Renal cortical epithelial cell (primary cell): ENCODE measurements at places on chromosomes 5 and 9.
A peak's percentile ranks its signal among the peaks of the same experiment; 100 is the strongest.

GRCh38 chr5:1538741-1539392, 15.1 kb upstream of the LPCAT1 start:
- no peak for DNase-seq

GRCh38 chr5:59562756-59563389, 330.7 kb downstream of the PDE4D start:
- peak; percentile 96 for DNase-seq

- no peak for DNase-seq
Measured at GRCh38 chr9:83435301-83435700, 102.9 kb downstream of the FRMD3 start.

GRCh38 chr9:16316456-16316855, 554.0 kb downstream of the BNC2 start:
- no peak for DNase-seq

DNA sequence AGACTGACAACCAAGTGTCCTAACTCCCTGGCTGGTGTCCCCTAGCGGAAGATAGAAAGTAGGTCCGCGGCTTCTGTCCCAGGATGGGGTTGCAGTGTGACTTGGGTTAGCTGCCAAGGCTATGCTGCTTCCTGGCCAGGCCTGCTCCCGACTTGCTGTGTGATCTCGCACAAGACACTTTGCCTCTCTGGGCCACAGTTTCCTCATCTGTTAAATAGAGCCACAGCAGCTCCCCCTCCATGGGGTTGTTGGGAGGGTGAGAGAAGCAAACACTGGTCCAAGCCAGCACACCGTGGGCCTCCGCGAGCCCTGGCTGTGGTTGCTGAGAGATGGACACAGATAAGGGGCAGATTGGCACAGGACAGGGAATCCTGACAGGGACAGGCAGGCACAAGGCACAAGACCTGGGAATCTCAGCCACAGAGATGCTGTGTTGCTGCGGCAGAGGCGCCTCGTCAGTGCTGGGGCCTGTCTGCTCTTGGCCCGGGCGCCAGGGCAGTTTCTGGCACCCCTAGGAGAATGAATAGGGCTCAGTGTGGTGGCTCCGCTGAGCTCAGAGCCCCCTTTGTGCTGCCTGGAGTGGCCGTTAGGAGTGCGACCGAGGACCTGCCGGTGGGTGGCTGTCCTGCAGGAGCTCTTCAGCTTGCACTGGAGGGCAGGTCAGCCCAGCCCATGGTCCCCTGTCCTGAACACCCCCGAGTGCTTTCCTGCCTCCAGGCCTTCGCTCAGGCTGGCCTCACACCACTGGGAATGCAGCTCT, 1.8 kb upstream of the SH2D3C start:
- DNase-seq, result no peak

GRCh38 chr5:23437011-23437410, 70.4 kb upstream of the PRDM9 start:
- DNase-seq, result no peak

- peak; percentile 57 for DNase-seq
Measured at GRCh38 chr5:172414531-172415361, 39.6 kb downstream of the SH3PXD2B start.

DNA sequence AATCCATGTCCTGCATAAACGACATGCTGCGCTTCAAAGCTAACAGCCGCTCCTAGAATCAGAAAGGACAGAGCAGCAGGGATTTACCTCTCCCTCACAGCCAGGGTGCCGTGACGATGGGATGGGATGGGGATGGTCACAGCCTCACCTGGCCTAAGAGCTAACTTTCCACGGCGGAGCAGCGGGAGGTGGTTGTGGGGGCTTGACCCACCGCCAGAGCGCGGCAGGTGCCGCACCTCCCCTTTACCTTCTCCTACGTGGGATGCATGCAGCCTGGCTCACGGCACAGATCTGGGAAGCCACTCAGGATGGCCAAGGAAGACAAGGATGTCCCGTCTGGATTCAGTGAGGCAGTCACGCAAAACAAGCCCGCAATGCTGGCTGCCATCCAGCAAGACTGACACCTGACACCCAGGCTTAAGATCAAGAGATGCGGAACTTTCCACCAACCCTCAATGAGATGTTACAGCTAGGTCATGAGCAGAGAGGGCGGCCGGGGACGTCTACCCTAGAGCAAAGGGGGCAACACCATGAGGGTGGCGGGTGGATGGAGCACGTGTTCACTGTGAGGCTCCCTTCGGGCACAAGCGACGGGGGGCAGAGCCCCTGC, 5.8 kb downstream of the BRD9 start:
- no peak for DNase-seq

- DNase-seq, result no peak
Measured at GRCh38 chr9:130780415-130780814, 54.6 kb upstream of the ABL1 start.

DNA sequence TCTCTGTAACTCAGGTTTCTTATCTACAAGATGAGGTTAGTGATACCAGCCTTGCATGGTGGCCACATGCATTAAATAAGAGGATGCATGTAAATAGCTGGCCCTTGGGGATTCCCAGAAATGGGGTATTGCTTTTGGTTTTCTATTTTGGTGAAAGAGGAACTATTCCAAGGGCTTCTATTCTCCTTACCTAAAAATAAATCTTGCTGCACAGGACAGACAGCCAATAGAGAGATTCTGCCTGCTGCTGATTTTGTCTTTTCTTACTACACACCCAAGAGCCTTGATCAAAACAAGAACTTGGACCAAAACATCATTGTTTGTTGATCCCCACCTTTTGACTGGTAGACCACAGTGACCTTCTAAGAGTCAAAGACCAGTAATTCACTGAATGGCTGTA, 161.8 kb downstream of the PJA2 start:
- DNase-seq, result no peak

DNA sequence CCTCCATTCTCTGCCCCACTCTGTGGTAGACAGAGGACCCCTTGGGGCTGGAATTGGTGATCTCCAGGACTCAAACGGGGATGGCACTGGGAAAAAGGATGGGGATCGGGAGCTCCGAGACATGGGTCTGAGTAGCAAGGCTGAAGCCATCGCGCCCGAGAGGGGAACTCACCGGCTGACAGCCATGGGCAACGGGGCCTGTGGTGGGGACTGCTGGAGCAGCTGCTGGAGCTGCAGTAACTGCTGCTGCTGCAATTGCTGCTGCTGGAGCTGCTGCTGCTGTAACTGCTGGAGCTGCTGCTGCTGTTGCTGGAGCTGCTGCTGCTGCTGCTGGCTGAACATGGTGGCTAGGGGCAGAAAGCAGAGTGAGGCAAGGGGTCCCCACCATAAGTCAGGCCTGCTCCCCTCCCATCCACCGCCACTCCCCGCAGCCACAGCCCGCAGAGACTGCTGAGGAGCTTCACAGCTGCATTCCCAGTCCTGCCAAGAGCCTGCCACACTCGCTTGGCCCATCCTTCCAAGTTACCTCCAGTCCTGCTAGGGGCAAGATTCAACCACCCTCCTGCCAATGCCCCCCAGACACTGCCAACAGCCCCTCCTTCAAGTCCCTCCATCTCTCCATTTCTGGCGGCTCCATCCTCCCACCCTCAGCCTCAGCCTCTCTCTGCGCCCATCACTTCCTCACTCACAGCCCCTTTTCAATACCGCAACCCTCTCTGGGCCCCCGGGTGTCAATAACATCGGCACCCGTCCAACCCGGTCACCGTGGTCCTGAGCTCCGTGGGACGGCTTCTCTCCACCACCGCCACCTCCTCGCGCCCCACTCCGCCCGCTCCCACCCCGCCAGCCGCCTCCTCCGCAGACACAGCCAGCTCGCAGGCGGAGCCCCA, 611 bp downstream of the CIZ1 start:
- no peak for DNase-seq

GRCh38 chr5:36696059-36696673, 89.8 kb downstream of the SLC1A3 start:
- peak; percentile 69 for DNase-seq

DNA sequence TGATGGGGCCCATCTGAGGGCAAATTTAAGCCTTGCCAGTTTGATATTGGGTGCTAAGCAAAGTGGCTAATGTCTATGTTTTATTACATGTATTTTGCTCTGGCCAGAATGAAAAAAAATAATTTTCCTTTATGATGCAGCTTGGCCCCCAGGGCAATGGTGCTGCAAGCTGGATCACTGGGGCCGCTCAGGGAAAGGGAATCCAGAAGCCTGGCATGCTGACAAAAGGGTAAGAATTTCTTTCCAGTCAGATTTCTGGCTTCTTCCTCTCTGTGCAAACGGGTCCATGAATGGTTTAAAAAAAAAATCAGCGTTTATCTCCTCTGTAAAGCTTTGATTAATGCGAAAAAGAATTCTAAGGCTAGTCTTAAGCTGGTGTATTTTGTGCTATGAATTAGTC, 138.4 kb downstream of the MAPKAP1 start:
- no peak for DNase-seq

DNA sequence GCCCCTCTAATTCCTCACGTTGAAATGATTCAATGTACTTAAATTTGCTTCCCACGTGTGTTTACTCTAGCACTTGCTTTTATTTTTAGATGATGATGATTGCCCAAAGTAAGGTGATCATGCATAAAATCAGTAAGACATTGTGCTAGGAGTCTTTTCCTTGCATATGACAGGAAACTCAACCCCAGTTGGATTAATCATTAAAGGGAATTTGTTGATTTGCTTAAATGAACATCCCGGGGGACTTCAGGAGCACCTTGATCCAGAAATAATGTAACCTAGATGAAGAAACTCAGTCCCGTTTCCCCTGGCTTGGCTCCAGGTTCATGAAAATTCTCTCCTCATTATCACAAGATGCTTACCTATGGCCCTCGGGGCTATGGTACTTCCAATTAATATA, 106.1 kb upstream of the STC2 start:
- peak; percentile 92 for DNase-seq
